ENCODE measurements at places on chromosomes 6 and 20. TPM values are rescaled to one million over a fixed set of nuclear protein-coding genes. Genes with fewer than 3 reads are reported as not detected.

PROKR2 gene
- not detected for total RNA-seq

PTK6 gene
- 101 TPM for total RNA-seq

CSNK2A1 gene
- 86.0 TPM for total RNA-seq

KCNS1 gene
- total RNA-seq: 0.99 TPM

GINS1 gene
- 1.7 TPM for total RNA-seq

PGBD1 gene
- total RNA-seq: 0.88 TPM

CST3 gene
- 489 TPM for total RNA-seq

SCUBE3 gene
- total RNA-seq: 0.91 TPM

Data from lower leg skin (tissue), 4 donors.